A549 treated with AZD2906 at 1 μM for 4 hours (cell line): ENCODE measurements at places on chromosomes 5 and 9. TPM values are rescaled to one million over a fixed set of nuclear protein-coding genes. Genes with fewer than 3 reads are reported as not detected.

Gene ADRB2
- 1.3 to 1.6 TPM (median 1.3 TPM) in 5 replicates for total RNA-seq

Gene SPDL1
- total RNA-seq = 46.3 to 71.2 TPM (median 47.5 TPM) in 5 replicates

Gene SPINK13
- total RNA-seq = 0.24 to 0.66 TPM (median 0.38 TPM) in 5 replicates

Gene SPATA31A3
- not detected in 5 replicates for total RNA-seq

Gene HAVCR2
- total RNA-seq = 0.17 to 0.62 TPM (median 0.24 TPM) in 5 replicates

Gene ITGA2
- total RNA-seq = 8.6 to 11.6 TPM (median 9.6 TPM) in 5 replicates

Gene DOCK2
- 1.5 to 3.1 TPM (median 2.6 TPM) in 5 replicates for total RNA-seq

Gene MYOZ3
- total RNA-seq = 0.03 to 0.06 TPM in 2 of 5 replicates, not detected in the others
